ENCODE measurements at places on chromosomes 11 and 22.

DNA sequence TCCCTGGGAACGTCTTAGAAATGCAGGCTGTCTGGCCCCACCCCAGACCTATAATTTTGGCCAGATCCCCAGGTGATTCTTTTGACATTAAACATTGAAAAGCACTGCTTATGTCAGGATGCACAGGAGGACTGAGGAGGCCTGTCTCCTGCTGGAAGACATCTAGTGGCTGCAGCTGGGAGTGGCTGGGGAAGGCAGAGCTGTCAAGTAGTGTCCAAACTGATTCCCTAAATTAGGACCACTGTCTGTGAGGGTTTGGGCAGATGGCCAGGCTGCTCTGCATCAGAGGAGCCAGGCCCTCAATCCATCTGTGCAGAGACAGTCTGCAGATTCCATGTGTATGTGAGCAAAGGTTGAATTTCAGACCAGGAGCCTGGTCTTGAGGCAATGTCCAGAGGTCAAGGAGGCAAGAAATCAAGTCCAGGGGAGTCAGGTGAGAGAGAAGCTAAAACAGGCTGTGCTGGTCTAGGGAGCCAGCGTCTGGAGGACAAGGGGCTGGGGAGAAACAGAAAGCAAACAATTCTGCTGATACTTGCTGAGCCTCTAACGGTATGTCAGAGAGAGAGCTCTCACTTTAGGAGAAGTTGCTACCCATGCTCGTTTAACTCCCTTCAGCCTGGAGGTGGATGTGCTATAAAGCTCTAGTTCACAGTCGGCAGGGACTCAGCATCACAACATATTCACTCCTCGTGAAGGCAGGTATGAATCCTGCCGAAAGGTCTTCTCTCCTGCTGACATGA lies 15.3 kb upstream of the SYTL2 start:
- no peak for DNase-seq

DNA sequence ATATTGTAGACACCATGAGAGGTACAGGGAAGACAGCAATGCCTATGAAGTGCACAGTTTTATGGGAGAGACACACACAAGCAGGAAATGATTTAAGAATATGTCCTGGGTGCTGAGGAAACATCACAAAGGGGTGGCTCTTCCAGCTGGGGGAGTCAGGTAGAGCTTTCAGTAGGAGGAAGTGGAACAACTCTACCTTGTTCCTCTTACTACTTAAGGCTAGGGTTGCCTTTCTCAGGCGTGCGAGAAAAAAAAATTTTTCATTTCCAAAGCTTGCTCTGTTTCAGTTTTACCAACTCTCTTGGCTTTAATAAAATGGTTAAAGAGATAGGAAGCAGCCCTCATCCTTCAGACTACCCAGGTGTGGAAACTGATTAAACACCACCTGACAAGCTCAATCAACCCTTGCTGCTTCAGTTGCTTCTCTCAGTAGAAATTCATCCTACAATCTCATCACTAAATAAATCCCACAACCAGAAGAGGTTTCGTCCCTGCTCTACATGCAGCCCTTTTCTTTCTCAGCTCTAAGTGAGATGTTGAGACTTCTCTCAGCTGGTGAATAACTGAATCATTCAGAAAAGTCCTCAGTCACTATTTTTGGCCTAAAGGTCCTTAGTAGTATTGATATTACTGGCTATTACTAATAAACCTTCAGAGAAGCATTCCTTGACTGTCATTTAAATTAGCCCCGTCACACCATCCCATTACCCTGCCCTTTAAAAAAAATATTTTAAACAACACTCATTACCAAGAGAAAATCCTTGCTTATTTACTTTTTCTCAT lies 5.9 kb downstream of the ABTB2 start:
- no peak for DNase-seq

DNA sequence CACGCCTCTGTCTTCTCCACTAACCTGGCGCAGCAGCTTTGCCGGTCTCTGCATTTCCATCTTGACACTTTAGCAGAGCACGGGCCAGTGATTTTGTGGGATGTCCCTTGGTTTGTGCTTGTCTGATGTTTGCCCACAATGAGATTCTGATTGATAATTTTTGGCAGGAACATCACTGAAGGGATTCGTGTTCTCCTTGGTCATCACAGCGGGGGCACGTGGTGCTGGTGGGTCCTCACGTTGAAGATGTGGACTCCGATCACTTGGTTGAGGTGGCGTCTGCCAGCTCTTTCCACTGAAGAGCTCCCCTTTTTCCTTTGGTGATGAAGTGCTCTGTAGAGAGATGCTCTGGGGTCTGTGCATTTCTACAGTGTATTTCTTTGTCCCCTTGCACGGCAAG lies 37.2 kb downstream of the TBC1D22A start:
- DNase-seq, result no peak

GRCh38 chr22:30308518-30309230 lies 18.1 kb downstream of the TBC1D10A start:
- DNase-seq, result no peak

GRCh38 chr22:19005905-19006304 lies 69.8 kb upstream of the PRODH start:
- DNase-seq, result no peak

- no peak for DNase-seq
Observed at GRCh38 chr11:8686325-8686724, 3.7 kb downstream of the RPL27A start.

DNA sequence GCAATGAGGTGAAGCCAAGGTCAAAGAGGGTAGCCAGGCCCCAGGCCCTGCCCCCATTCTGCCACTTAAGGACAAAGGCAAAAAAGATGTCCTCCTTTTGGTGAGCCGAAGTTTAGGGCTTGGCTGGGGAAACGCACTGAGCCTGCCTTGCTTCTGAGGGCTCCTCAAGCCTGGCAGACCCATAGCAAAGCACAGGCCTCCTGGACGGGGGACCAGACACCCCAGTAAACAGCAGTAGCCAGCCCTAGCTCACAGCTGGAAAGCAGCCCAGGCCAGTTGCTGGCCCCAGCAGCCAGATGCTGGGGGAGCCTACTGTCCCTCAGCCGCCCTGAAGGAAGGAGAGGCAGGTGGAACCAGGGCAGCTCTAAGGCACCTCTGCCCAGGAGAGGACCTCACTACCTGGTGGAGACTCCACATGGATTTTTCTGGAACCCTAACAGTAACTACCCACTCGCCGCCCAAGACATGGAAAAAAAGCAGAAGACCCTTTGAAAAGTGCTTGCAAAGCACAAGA lies 3.8 kb upstream of the PYGM start:
- no peak for DNase-seq

DNA sequence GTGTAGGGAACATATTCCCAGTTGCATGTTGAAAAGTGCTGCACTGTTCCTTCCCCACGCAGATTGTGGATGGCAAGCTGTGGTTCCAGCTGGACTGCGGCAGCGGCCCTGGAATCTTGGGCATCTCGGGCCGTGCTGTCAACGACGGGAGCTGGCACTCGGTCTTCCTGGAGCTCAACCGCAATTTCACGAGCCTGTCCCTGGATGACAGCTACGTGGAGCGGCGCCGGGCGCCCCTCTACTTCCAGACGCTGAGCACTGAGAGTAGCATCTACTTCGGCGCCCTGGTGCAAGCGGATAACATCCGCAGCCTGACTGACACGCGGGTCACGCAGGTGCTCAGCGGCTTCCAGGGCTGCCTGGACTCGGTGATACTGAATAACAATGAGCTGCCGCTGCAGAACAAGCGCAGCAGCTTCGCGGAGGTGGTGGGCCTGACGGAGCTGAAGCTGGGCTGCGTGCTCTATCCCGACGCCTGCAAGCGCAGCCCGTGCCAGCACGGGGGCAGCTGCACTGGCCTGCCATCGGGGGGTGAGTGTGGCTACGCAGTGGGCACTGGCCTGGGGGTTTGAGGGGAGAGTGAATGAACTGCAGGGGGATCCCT lies 102.7 kb upstream of the MTNR1B start:
- no peak for DNase-seq

DNA sequence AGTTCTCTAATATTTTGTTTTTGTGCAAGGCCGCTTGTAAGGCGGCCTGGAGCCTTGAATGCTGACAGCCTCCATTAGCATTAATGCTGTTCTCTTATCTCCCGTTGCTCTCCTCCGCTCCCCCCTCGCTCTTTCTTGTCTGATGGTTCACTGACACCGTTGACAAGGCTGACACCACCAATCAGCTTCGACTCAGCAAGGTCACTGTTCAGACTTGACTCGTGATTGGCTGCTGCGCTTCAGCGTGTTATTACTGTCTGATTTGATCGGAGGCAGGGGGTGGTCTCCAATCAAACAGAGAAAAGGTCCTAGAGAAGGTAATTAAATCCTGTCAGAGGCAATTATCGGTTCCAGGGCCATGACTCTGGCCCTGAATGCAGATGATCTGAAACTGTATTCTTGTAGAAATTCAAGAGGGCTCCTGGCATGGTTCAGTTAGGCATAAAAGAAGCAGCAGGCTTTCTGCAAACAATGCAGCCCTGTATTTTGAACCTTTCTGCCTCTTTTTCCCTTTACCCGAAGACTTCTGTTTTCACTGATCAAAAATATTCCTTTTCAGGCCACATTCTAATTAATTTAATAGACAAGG lies 49.3 kb upstream of the MPPED2 start:
- DNase-seq, result no peak

DNA sequence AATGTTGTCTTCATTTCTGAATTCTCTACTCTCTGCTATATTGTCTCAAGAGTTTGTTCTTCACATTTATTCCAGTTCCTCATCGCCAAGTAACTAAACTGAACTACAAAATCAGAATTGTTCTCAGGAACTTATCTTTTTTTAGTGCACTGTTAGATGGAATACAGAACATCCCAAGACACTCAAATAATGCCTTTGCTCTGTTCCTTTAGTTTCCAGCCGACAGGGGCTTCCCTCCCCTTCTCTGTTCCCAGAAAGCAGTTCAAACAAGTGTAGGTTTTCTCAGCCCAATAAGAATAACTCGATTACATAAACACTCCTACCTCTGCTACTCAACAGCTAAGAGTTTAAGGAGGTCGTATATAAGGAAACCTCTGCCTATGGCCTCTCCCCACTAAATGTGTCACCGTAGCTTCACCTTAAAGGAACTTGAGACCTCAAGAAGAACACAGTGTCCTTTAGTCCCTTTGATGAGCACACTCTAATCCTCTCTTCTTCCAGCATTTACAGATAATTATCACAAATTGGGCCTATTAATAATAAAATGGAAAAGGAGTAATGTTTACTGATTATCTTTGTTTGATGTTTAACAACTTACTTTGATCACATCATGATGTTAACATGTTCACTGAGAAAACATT lies 6.9 kb downstream of the POU2AF3 start:
- DNase-seq, result no peak

- DNase-seq, result no peak
Observed at GRCh38 chr11:131393691-131394090, 23.3 kb downstream of the NTM start.

GRCh38 chr22:42313804-42314581 lies 43.5 kb upstream of the TCF20 start:
- DNase-seq, result no peak

GRCh38 chr22:21009638-21010425 lies 5.1 kb upstream of the P2RX6 start:
- DNase-seq, result no peak

GRCh38 chr11:107699371-107700285 lies 12.2 kb downstream of the SLN start:
- DNase-seq, result no peak

GRCh38 chr22:49104434-49104833 lies 723.2 kb downstream of the BRD1 start:
- no peak for DNase-seq

All from stimulated activated CD8-positive, alpha-beta memory T cell treated with anti-CD3 and anti-CD28 coated beads, Interleukin-2, amount 100 ng/mL, for 48 hours (primary cell).